ENCODE measurements at places on chromosomes 2 and 18.
A peak's percentile ranks its signal among the peaks of the same experiment; 100 is the strongest.

- DNase-seq: peak; percentile 71
Measured at GRCh38 chr2:64646007-64646880, 7.5 kb downstream of the SERTAD2 start.

DNA sequence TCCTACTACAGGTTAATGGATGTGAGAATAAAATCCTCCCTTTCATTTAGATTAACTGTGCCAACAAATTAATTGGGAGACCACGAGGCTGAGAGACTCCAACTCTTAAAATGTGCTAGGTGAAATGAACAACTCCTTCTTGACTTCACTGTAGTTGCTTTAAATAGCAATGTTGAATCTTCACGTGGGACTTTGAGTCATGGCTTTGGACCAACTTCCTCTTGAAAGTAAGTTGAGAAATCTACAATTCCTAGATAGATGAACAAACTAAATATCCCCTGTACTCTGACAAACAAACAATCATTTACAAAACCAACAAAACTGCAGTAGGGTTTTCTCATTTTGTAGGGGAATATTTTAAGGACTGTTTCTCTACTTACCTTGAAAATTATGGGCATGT is 291.9 kb upstream of the SPRED2 start:
- DNase-seq: no peak

DNA sequence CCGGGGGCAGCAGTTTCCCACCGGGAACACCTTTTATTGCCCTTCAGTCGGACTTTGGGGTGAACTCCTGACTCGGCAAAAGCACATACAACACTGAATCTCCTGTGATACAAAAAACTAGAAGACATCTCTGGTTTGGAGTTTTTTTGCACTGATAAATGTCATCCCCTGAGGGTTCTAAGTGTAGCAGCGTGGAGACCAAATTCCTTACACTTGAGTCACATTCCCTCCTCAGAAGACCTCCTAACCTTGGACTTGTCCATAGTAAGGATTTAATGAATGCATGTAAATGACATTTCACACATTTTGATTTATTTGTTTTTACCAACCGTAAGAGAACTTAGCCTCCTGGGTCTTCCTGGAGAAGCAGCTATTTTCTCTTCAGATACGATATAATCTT is 54.0 kb upstream of the GPR45 start:
- no peak for DNase-seq

DNA sequence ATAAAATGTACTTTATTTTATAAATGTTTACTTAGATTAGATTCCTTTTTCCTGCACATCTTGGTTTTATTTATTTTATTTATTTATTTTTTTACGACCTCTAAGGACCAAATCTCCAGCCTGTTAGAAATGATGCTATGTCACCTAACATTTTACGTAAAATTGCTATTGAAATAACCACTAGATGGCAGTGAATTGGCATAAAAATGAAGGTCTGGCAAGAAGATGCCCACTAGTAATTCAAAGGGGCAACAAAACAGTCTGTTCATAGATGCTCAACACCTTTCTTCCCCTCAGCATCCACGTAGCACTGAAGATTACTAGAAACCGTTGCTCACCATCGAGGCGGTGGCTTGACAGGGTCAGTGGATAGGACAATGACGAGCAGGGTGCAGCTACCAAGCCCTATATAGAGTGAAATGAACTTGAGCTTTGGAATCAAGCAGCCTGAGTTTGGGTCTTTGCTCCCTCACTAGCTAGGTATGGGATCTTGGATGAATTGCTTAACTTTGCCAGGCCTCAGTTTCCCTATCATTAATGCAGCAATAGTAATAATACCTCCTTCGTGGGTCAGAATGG is 128.7 kb upstream of the L3MBTL4 start:
- no peak for DNase-seq

- no peak for DNase-seq
Measured at GRCh38 chr18:7924616-7925015, 357.5 kb downstream of the PTPRM start.

- no peak for DNase-seq
Measured at GRCh38 chr2:235940330-235940729, 227.9 kb downstream of the GBX2 start.

DNA sequence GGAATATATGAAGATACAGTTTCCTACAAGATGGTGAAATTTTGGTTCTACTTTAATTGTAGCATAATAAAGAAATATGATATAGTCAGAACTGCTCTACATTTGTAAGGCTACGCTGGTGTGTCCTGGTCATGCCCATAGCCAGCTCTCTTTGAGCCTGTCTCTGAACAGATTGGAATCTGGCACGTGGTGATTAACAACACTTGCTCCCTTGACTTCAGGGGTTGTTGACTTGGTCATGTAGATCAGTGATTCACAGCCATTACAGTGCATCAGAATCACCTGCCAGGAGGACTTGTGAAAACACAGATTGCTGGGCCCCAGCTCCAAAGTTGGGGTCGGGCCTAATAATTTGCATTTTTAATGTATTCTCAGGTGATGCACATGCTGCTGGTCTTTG is 80.4 kb downstream of the PTPRM start:
- no peak for DNase-seq
